NCI-H69 (cell line): ENCODE measurements at places on chromosomes 11 and 22.
A peak's percentile ranks its signal among the peaks of the same experiment; 100 is the strongest.

DNA sequence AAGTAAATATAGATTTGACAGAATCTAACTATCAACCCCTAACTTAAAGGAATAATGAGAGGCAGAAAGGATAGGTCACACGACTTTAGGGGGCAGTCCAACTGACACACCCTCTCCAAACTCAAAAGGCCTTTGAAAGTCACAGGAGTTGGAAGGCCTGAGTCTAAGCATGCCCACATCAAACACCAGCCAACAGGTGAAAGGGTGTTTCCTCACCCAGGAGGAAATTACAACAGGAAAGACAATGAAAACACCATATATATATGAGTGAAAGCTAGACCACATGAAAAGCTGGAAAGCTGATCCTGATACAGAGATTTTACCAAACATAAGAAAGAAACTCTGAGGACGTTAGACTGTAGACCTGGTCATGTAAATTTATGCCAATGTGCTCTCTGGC is 10.5 kb upstream of the DEPDC7 start:
- no peak for DNase-seq

GRCh38 chr11:15580056-15580774 is 465.5 kb downstream of the INSC start:
- no peak for DNase-seq

DNA sequence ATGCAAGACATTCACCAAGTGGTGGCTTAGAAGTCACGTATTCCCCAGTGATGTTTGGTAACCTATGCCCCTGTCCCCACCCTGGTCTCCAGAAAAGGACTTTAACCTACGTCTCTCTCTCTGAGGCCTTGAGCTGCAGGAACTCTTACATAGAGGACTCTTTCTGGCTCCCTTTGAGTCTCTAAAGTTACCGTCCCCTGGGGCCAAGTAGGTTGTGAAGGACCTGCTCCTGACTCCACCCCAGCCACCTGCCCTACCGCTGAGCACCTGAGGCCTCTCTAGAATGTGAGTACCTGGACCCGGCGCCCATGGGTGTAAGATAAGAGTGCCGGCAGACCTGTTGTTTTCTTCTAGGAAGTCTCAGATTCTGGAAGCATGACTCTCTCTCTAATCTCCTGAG is 95.4 kb downstream of the TIMP3 start:
- no peak for DNase-seq

DNA sequence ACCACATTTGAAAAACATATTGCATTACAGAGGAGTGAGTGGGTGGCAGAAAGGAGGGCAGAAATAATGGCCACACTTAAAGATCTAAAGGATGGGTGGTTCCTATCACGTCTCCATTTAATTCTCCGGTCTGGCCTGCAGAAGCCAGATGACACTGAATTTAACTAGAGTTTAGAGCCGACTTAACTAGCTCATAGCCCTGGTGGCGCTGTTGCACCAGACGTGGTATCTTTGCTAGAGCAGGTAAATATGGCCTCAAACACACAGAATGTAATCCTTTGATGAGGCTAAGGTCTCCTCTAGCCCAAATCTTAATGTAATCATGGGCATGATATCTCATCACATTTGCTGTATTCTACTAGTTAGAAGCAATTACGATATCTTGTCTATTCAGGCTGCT is 51.5 kb upstream of the GAL start:
- peak; percentile 82 for DNase-seq

DNA sequence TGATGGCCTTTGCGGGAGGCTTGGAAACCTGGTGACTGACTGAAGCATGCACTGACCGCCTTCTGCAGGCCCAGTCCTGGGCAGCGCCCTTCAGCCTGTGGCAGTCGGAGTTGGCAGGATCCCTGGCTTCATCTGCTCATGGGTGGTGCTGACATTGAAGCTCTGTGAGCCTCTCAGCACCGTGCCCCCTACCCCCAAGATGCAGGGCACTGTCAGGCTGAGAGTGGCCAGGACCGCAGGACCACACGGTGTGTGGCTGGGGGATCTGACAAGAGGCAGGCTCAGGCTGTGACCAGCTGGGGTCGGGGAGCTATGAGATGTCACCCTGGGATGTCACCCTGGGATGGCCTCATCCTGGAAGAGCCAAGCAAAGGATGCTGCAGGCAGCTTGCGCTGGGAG is 32.7 kb downstream of the TBC1D22A start:
- DNase-seq: no peak

DNA sequence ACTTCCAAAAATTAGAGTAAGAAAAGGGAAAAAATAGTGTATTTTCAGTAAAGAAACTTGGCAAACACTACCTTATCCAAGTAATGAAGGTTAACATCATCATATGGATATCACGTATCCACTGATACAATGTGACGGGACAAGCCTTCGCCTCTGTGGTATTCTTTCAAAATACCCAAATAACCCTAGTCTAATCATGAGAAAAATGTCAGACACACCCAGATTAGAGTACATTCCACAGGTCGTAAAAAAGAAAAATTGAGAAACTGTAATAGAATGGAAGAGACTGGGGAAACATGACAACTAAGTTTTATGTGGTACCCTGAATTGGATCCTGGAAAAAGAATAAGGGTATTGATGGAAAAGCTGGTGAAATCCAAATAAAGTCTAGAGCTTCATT is 48.9 kb downstream of the NARS2 start:
- DNase-seq: no peak

GRCh38 chr11:95506777-95507176 is 275.8 kb upstream of the SESN3 start:
- DNase-seq: no peak

- DNase-seq: no peak
Observed at GRCh38 chr11:76588455-76589325, 81.9 kb downstream of the LRRC32 start.

- DNase-seq: peak; percentile 97
Observed at GRCh38 chr11:72591785-72592502, 82.3 kb downstream of the PDE2A start.

DNA sequence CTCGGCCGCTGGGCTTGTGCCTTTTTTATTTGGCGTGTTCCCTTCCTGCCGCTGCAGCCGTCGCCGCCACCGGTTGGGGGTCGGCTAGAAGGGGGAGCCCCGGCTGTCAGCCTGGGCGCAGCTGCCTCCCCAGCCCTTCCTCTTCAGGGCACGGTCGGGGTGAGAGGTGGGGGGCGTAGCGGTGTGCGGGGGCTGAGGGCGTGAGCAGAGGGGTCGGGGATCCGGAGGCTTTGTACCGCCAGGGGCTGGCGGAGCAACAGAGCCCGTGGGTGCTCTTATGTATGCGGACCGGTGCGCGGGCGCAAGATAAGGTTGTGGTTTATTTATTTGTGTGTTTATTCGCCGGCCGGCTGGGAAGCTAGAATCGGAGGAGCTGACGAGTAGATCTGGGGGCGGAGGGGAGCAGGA is 477 bp downstream of the ZBTB16 start:
- DNase-seq: peak; percentile 75

DNA sequence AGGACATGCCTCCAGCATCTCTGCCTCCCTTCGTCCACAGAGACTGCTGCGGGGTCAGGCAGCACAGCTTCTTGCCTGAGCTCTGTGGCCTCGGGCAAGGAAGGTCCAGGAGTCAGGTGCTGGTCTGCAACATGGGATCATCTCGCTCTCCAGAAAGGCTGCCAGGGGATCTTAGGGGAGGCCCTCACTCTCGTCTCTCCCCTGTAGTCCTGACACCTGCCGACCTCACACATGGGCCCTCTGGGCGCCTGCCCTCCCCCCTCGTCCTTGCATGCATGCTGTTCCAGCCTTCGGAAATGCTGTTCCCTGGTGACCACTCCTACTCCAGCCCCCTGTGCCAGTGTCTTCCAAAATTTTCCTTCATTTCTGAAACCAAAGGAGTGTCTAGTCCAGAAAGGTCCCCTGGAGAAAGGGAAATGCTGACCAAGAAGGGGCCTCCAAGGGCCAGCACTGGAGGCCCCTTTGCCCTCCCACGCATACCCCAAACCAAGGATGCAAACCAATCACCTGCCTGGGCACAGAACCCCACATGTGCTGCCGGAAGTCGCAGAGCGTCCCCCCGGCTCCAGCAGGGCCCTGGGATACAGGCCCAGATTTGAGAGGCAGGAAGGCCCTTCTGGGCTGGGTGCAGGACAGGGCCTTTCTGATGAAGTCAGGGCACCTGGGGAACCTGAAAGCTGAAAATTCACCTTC is 41.0 kb downstream of the IGF2 start:
- no peak for DNase-seq

DNA sequence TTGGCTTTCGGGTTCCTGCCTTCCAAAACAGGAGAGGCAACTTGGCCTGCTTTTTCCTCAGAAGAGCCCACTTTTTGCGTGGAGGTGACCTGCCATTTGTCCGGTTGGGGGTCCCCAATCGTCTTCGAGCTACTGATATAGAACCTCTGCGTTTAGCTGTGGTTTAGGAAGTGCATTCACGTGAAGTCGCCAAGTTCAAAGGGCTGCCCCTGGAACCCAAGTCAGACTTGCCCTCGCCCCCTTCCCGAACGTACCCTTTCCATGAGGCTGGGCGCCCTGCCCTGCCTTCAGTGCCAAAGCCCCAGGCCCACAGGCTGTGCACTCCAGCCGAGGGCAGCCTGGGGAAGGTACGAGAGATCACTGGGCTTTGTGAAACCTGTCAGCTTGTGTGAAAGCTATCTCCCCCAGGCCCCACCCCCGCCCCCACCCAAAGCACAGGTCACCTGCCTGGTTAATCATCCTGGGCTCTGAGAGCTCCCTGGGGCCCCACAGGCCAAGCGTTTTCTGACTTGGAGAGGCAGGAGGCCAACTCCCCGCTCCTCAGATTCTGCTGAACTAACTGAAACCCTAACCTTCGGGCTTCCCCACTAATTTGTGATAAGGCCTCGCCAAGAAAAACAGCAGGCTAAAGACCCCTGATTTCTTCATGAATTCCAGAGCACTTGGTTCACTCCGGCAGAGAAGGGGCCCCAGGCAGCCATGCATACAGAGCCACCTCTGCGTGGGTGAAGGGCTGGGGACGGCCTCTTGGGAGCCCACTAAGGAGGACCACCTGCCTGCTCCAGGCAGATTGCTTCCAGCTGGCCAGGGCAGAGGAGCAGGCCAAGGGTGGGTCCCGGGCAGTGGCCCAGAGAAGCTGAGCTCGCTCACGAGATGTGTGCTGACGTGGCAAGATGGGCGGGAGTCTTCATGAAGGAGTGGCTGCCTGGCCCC is 25.8 kb upstream of the KCNQ1OT1 start:
- no peak for DNase-seq

- peak; percentile 27 for DNase-seq
Observed at GRCh38 chr11:11567936-11568650, 53.7 kb downstream of the GALNT18 start.

DNA sequence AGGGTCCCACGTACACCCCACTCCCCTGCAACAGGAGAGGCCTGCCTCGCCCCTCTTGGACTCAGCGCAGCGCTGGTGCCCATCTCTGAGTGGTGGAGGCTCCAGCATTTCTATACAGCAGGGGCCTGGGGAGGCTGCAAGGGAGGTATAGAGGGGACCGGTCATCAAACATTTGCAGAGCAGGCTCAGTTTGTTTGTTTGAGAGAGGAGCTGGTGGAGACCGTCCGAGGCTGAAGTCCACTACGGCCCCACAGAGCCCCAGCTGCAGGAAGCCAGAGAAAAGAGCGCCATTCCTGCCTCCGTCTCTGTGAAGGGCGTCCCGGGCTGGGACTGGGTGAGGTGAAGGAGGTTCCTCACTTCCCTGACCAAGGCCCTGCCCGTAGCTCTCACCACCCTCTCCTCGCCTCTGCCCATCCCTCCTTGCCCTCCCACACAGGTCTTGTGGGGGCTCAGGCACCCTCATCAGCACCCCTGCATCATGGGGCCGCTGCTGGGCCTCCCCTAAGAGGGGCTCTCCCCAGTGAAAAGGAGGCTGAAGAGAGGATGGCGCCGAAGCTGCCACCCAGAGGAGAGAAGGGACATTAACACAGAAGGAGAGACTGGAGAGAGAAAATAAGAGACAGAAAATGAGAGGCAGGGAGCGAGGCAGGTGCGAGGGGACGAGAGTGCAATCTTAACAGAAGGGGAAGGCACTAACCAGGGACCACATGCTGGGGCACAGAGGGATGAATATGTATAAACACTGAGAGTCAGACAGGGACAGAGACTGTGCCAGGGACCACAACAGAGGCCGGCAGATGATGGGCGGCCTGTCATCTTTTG is 24.5 kb downstream of the RPUSD4 start:
- DNase-seq: no peak

- DNase-seq: peak; percentile 97
Observed at GRCh38 chr11:118435290-118435892, 901 bp upstream of the KMT2A start.

- DNase-seq: no peak
Observed at GRCh38 chr22:37079158-37079557, 27.6 kb downstream of the KCTD17 start.

DNA sequence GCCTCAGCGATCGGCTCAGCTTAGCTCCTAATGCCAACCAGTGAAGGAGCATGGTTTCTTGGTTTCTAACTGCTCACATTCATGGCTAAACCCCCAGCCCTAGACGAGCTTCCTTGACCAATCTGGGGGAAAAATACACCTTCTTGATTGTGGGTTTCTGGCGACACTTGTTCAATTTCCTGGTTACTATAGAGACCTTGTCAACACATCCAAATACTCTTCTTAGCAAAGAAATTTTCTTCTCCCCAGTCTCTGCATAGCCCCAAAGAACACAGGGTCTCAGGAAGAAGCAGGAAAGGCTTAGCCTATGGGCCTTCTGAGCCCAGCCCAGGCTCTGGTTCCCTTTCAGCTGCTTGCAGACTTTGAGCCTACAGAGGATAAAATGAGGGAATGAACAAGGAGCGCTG is 88.5 kb upstream of the SYT13 start:
- no peak for DNase-seq

DNA sequence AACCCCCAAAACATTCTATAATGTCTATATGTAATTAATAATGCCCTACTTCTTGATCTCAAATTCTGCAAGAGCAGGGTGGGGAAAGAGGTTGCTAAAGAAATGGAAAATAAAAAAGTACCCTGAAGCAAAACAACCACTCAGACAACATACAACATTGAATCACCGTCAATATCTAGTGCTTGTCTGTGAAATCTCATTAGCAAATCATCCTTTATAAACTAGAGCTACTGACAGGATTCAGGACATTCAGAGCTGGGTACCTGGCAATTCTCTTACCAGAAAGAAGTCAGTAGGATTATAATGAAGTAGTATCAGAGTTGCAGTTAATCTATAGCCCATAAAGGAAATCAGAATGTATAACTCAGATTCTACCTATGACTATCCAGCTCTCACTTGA is 143.2 kb downstream of the CADM1 start:
- DNase-seq: no peak

GRCh38 chr22:42069801-42070516 is 653 bp downstream of the NAGA start:
- no peak for DNase-seq

- no peak for DNase-seq
Observed at GRCh38 chr11:106723071-106723470, 295.2 kb downstream of the GUCY1A2 start.

DNA sequence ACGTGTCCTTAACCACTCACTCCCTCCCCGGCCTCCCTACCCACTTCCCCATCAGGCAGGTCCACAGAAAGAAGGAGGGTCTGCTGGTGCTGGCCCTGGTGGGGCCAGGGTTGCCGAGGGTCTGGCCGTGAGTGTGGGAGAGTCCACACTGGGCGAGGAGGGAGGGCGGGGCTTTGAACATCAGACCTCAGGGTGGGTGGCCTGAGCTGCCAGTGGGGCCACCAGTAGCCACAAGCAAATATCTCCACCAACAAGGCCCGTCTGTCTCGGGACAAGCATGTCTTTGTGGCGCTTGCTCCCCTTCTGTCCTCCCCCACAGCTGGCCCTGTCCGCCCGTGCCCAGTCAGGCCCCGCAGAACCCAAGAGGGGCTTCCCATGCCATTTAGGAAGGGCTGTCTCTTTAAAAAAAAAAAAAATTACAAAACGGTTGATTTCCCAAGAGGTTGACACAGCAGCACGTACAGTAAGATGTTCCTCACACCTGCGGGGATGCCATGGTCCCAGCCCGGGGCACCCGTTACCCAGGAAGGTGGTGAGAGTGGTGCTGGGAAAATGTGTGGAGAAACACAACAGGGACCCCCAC is 17.7 kb upstream of the TALDO1 start:
- DNase-seq: no peak
